ENCODE measurements at places on chromosomes 7 and 10.

GRCh38 chr10:61608255-61609033 is 54.3 kb upstream of the CABCOCO1 start:
- H3K4me3 ChIP-seq: no peak overlapping the region
- no peak overlapping the region for H3K27ac ChIP-seq
- peak; percentile 21 for DNase-seq
- H3K4me1 ChIP-seq: no peaks in the 10 kb centered on the region

DNA sequence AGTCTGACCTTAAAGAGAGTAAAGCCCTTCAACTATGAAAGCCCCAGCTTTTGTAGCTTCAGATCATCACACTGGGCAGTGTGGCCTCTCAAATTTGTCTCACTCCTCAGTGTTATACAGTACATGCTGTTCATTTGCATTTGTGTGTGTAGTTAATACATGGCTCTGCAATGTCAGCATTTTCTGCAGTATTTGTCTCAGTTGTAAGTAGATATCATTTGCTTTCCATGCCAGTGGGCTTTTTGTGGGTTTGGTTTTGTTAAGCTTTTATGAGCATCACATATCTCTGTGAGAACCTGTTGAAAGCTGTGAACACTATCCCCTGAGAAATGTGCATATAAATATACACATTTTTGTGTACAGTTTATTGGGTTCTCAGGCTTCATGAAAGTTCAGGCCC is 57.0 kb downstream of the ZNF277 start:
- no peak overlapping the region for H3K4me3 ChIP-seq
- no peak overlapping the region for H3K27ac ChIP-seq
- no peaks in the 10 kb centered on the region for H3K4me1 ChIP-seq
- no peaks in the 10 kb centered on the region for H3K36me3 ChIP-seq
- no peak for DNase-seq
- no peaks in the 10 kb centered on the region for H3K27me3 ChIP-seq

DNA sequence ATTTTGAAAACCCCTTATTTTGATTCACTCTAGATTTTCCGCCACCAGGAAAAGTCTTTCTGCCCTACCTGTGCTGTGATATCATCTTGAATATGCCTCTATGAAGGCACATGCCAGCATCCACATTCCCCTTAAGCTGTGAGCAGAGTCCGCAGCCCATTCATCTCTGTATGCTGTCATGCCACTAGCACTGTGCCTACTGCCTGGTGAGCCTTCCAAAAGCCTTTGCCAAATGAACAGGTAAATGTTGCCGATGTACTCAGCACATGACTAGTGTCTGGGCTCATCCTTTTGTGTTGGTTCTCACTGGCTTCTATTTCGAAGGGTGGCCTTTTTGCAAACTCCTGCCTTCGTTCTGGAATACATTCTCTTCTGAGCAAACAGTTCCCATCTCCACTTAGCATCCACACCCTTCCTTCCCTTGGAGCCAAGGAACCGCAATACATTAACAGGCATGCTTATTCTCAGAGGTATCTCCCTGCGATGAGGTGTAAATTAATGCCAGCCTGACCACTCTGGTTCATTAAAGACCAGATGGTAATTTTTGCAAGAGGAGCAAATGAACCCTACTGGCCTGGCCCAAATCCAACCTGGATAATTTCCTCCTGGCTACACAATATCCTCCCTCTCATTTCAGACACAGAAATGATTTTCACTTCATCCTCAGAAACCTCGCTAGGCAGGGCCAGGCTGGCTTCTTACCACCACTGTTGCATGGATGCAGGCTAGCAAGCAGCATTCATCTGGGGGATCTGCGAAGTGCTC is 339.7 kb upstream of the NFE2L3 start:
- H3K4me3 ChIP-seq: no peak overlapping the region
- no peak for DNase-seq
- H3K36me3 ChIP-seq: no peaks in the 10 kb centered on the region
- no peak overlapping the region for H3K27ac ChIP-seq
- no peaks in the 10 kb centered on the region for H3K4me1 ChIP-seq

- no peaks in the 10 kb centered on the region for H3K36me3 ChIP-seq
- H3K4me1 ChIP-seq: no peaks in the 10 kb centered on the region
- no peaks in the 10 kb centered on the region for H3K27me3 ChIP-seq
- H3K27ac ChIP-seq: no peak overlapping the region
Measured at GRCh38 chr7:39238234-39238869, 260.6 kb downstream of the POU6F2 start.

GRCh38 chr7:148694631-148695030 is 4.1 kb upstream of the CUL1 start:
- H3K4me3 ChIP-seq: no peak overlapping the region
- no peak for DNase-seq
- no peaks in the 10 kb centered on the region for H3K36me3 ChIP-seq
- no peak overlapping the region for H3K27ac ChIP-seq

- no peak overlapping the region for H3K4me3 ChIP-seq
- no peaks in the 10 kb centered on the region for H3K27me3 ChIP-seq
Measured at GRCh38 chr10:22629852-22630233, 84.5 kb downstream of the PIP4K2A start.

GRCh38 chr10:102113956-102114857 is 6.0 kb downstream of the LDB1 start:
- peak overlapping the region; percentile 54 for H3K27ac ChIP-seq
- H3K36me3 ChIP-seq: peaks cover 20% of the 10 kb centered on the region
- peaks cover 51% of the 10 kb centered on the region for H3K4me1 ChIP-seq
- H3K27me3 ChIP-seq: no peaks in the 10 kb centered on the region

- no peaks in the 10 kb centered on the region for H3K36me3 ChIP-seq
- no peak for DNase-seq
- no peaks in the 10 kb centered on the region for H3K27me3 ChIP-seq
- H3K4me3 ChIP-seq: peak overlapping the region; percentile 71
- peak overlapping the region; percentile 74 for H3K27ac ChIP-seq
- H3K4me1 ChIP-seq: peaks cover 18% of the 10 kb centered on the region
Measured at GRCh38 chr7:117021366-117021765, 68.1 kb downstream of the ST7 start.

DNA sequence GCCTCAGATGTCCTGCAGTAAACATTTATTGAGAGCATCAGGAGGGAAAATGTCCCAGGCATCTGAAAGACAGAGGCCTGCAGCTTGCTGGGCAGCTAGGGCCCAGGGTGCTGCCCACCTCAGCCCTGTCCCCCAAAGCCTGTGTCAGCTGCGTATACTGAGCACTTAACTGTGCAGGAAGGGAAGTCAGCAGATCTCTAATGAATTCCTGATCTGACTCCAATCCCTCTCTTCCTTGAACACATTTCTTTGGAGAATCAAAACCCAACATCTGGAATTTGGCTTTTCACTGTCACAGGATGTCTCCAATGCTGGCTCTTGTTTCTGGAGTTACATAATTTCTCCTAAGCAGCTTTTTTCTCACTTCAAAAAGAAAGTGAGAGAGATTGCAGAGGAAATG is 364.7 kb upstream of the NFE2L3 start:
- H3K27me3 ChIP-seq: no peaks in the 10 kb centered on the region
- H3K4me3 ChIP-seq: no peak overlapping the region
- no peak for DNase-seq
- H3K4me1 ChIP-seq: no peaks in the 10 kb centered on the region
- H3K27ac ChIP-seq: no peak overlapping the region

GRCh38 chr10:32023264-32023663 is 33.0 kb downstream of the KIF5B start:
- H3K4me3 ChIP-seq: no peak overlapping the region
- peaks cover 76% of the 10 kb centered on the region for H3K36me3 ChIP-seq
- H3K27ac ChIP-seq: no peak overlapping the region
- DNase-seq: no peak

DNA sequence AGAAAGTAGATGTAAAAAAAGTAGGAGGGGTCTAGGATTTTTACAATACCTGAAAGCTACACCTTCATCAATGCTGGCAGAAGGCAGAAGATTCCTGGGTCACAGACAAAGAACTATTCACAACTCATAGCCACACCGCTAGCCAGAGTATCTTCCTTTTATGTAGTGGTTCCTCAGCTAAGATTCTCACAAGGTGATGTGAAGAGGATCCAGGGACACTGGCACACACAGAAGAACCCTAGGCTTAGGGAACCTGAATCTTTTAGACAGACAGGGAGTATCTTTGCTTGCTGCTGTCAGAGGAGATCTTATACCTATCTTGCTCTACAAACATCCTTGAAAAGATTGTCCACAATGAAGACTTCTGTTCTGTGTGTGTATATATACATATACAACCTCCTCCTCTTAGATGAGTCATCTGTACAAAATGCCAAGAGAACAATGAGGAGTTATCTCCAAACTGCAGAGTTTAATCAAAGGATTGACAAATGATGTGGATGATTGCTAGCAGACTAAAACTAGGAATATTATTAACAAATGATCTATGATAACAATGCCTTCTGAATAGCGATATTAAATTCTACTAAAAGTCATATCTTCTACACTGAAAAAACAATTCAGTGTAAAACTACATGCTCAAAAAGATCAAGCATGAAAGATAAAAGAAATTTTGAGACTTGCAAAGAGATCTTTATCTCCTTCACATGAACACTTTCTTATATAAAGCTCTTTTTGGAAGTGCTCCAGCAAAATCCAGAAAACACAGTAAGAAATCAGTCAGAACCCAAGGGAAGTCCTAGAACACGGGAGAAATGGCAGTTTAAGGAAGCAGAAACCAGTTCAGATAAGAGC is 409.3 kb downstream of the PARD3 start:
- no peaks in the 10 kb centered on the region for H3K27me3 ChIP-seq
- H3K36me3 ChIP-seq: no peaks in the 10 kb centered on the region
- H3K4me1 ChIP-seq: peaks cover 9% of the 10 kb centered on the region

DNA sequence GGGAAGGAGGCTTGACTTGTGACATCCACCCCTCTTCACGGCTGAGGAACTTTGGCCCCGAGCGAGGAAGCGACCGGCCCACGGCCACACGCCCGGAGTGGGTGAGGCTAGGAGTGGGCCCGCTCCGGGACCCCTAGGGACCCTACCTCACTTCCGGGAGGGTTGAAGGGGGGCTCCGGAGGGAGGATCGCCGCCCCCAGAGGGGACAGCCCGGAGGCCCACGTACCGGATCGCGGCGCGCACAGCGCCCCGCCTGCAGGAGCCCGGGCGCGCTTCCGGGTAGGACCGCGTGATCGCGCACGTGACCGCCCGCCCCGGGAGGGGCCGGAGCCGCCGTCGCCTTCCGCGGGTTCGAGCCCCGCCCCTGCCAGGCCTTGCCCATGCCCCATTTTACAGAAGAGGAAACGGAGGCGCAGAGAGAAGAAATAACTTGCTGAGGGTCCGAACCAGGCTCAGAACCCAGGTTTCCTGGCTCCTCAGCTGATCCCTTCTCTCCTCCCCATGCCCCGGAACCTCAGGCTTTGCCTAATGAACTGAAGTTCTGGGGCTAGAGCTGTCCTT is at the start of gene HPS1:
Gene HPS1 (minus strand): TSS at position 275 of the 561 bp plus-strand sequence. CDS start 3,695 bp downstream, outside the sequence.
- H3K4me1 ChIP-seq: peaks cover 4% of the 10 kb centered on the region
- DNase-seq: peak; percentile 29
- peak within 1 kb of the TSS; percentile 69 for H3K4me3 ChIP-seq
- H3K27ac ChIP-seq: peak within 1 kb of the TSS; percentile 64
- peaks cover 12% of the 10 kb centered on the region for H3K36me3 ChIP-seq

- no peaks in the 10 kb centered on the region for H3K36me3 ChIP-seq
- H3K4me3 ChIP-seq: no peak overlapping the region
Measured at GRCh38 chr7:157585113-157585861, 248.5 kb downstream of the DNAJB6 start.

DNA sequence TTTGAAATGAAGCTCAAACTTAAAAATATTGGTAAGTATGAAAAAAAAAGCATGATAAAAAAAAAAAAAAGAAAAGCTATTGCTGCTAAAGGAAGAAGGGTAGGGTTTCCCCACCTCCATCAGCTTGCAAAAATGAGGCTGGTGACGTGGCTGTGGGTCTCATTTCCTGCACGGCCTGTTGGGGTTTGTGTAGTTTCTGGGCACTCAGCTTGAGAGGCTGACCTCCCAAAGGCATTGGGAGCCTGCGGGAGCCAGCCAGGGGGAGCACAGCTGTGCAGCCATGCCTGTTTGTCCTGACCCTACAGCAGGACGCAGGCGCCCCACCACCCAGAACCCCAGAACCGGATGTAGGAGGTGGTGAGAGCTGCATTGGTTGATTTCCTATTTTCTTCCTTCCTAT is 48.8 kb upstream of the CARD11 start:
- no peaks in the 10 kb centered on the region for H3K36me3 ChIP-seq
- H3K27ac ChIP-seq: no peak overlapping the region

GRCh38 chr7:20279979-20280378 is 50.7 kb upstream of the ITGB8 start:
- H3K27ac ChIP-seq: no peak overlapping the region
- no peak for DNase-seq
- no peaks in the 10 kb centered on the region for H3K36me3 ChIP-seq
- no peaks in the 10 kb centered on the region for H3K27me3 ChIP-seq
- H3K4me3 ChIP-seq: no peak overlapping the region

DNA sequence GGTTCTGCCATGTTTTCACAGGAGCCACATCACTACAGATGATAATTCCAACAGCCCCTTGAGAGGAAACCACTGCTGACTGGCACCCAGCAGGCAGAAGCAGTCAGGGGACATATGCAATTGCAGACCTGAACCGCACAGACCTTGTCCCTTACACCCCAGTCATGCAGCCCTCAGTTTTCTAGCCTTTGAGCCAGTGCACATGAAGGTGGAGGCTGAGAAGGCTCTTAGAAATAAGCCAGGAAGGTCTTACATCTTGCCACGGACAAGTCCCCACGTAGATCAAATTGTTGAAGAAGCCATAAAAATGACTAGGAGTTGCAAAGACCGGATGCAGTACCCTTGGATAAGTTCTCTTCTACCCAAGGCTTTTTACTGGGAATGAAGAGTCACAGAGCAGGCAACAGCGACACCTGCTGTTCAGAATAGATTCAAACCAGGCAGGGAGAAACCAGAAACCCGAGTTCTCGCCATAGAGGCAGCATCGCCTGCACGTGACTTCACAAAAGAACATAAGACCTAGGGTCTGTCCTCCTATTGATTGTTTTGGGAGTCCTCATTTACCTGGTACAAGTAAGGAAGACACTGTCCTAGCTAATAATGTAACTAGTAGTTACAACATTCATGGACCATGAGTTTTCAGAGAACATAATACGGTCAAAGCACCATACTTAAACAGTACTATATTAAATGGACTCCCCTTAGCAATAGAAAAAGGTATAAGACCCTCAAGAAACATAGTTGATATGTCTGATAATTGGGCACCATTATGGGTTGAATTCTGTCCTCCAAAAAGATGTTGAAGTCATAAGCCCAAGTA is 11.1 kb downstream of the STEAP1B start:
- H3K36me3 ChIP-seq: no peaks in the 10 kb centered on the region
- no peak overlapping the region for H3K27ac ChIP-seq
- no peaks in the 10 kb centered on the region for H3K27me3 ChIP-seq
- no peak overlapping the region for H3K4me3 ChIP-seq
- peak; percentile 31 for DNase-seq

- no peak overlapping the region for H3K27ac ChIP-seq
- H3K4me1 ChIP-seq: peaks cover 4% of the 10 kb centered on the region
- H3K4me3 ChIP-seq: no peak overlapping the region
- peaks cover 36% of the 10 kb centered on the region for H3K36me3 ChIP-seq
- DNase-seq: no peak
Measured at GRCh38 chr10:79354141-79354540, 6.9 kb downstream of the PPIF start.
